ENCODE measurements at places on chromosomes 5 and 9.

GRCh38 chr5:137615171-137615775 lies 116.1 kb upstream of the SPOCK1 start:
- no peak for DNase-seq

DNA sequence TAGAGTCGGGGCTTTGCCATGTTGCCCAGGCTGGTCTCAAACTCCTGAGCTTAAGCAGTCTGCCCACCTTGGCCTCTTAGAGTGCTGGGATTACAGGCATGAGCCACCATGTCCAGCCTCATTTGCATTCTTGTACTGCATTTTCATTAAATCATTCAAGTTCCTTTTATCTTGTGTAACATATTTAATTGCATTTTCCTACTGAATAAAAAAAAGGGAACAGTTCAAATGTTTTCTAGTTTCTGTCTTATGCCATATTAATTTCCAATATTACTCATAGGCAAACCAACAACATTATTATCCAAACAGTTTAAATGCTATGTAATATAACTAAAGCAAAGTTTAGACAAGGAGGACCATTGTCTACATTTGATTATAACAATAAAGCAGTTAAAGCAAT lies 6.1 kb downstream of the SLC31A1 start:
- DNase-seq = no peak

- no peak for DNase-seq
Measured at GRCh38 chr5:111999286-111999685, 242.3 kb upstream of the NREP start.

DNA sequence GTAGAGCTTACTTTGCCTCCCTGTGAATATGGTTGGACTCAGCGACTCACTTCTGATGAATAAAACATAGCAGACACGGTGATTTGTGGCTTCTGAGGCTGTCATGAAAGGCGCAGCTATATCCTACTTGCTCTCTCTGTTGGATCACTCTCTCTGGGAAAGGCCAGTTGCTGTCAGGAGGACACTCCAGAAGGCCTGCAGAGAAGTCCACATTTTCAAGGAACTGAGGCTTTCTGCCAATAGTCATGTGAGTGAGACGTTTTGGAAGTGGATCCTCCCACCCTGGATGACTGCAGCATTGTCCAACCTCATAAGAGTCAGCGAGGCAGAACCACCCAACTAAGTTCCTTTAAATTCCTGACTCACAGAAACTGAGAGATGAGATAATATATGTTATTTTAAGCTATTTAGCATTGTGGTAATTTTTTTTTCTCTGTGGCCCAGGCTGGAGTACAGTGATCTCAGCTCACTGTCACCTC lies 156.0 kb upstream of the MAST4 start:
- no peak for DNase-seq

GRCh38 chr9:84385386-84386040 lies 45.0 kb upstream of the SLC28A3 start:
- no peak for DNase-seq

DNA sequence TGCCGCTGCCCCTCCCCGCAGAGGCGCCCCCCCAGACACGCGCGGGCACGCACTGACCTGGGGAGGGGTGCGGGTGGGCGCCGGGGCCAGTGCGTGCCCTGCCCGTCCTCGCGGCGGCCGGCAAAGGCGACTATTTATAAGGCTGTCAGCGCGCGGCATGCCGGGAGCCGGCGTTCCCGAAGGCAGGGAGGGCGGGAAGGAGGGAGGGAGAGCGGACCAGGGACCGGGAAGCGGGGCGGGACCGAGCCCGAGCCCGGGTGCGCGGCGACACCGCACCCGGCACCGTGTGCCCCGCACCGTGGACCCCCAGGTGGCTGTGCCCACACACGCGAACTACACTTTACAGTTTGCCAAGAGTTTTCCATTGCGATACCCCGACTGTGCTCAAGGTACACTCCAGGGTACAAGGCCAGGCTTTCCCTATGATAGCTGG lies at the start of gene AK1:
TSS of gene AK1 (minus strand) at position 110 of the 433 bp plus-strand sequence. CDS start 3,058 bp downstream, outside the sequence.
- no peak for DNase-seq

DNA sequence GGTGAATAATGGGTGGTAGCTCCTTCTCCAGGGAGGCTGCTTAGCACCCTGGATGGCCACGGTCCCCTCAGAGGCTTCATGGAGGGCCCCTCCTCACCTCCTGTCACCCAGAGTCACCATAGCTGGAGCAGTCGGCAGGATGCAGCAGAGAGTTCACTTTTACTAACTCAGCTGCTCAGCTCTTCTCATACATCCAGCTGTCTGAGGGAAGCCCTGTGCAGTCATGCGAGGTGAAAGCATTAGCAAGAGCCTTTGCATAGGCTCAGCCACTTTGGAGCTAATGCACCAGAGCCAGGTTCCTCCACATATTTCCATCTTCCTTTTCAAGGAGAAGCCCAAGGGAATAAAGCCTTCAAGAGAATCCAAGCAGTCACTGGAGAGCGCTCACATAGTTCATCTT lies 499.2 kb downstream of the BNC2 start:
- no peak for DNase-seq

DNA sequence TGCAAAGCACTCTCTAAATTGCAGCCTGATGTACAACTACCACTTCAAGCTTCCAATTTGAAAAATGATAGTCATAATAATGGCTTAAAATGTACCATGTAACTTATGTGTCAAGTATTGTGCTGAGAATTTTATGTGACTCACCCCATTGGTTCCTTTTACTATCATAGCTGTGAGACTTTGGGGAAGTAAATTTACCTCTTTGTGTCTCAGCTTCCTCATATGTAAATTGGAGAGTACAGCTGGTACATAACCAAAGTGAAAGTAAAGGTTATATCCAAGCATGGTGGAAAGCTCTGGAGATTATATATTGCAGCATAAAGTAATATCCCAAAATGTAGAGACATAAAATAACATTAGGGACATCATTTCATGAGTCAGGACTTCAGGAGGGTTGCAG lies 2200.4 kb upstream of the C9orf72 start:
- no peak for DNase-seq

DNA sequence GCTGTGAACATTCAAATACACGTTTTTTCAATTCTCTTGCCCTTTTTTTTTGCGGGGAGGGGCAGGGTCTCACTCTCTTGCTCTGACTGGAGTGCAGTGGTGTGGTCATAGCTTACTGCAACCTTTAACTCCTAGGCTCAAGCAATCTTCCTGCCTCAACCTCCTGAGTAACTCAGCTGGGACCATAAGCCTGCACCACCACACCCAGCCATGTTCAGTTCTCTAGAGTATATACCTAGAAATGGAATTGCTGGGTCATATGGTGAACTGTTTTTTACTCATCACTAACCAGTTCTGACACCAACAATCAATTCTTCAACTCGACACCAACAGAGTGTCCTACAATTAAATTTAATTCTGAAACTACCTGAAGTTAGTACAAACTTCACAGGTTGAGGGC lies 85.5 kb upstream of the ZNF169 start:
- DNase-seq = no peak

DNA sequence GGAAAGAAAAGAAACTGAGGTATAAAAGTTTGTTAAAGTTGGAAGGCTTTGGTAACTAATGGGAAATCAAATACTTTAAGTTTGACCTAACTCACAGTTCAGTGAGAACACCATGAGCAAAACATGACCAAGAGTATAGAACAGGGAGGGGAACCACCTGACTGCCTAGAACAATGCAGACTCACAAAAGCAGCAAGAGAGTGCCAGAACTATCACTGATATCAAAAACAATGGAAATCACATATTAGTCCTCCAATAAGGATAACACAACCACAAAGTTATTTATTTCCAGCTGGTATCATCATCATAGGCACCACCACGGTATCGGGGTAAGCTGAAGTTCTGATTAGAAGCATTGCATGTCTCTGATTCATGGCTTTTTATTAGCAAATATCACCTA lies 77.5 kb downstream of the TRPM6 start:
- no peak for DNase-seq

- no peak for DNase-seq
Measured at GRCh38 chr9:72674961-72675360, 153.6 kb downstream of the TMC1 start.

- no peak for DNase-seq
Measured at GRCh38 chr5:59264639-59265245, 628.8 kb downstream of the PDE4D start.

- no peak for DNase-seq
Measured at GRCh38 chr9:14349447-14350348, 35.8 kb upstream of the NFIB start.

DNA sequence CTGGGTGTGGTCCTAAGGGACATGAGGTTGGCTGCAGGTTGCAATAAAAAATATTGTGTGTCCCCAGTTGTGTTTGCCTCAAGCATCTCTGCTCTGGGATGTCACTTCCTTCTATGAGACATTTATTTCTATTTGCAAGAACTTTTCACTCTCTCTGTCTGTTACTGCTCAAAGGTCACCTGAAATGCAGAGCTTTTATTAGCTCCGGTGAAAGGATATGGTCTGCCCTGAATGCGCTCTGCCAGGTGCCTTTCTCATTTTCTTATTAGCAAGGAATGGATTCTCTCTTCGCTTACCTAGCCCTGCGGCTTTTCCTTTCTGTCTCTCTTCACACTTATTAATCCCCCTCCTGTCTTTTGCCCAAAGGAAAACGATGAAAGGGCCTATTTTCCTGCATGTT lies 526.1 kb downstream of the TMEM38B start:
- no peak for DNase-seq

DNA sequence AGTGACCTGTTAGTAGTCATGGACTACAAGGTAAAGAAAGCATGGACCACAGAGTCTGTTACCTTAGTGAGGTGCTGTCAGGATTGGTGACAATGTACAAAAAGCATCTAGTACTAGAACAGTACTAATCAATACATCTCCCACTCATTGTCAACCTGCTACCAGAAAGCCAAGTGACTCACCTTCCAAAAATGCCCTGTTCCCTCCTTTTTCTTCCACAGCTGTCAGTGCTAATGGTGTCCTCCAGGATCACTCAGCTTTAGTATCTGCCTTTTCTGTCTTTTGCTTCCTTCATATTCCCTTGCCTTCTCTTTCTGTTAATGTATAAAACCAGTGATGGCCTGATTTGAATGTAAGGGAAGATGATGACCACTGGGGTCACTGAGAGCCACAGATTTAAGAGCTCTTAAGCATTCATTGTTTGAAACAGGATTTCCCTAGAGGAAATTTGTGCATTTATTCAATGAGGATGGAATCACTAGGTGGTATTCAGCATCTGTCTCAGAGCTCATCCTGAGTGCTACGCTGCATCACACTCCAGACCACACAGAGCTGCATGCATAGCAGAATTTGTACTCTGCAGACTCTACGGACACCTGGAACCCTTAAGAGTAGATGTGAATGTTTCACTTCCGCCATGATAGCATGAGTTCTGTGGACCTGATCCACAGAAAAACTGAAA lies 71.0 kb downstream of the SV2C start:
- no peak for DNase-seq

DNA sequence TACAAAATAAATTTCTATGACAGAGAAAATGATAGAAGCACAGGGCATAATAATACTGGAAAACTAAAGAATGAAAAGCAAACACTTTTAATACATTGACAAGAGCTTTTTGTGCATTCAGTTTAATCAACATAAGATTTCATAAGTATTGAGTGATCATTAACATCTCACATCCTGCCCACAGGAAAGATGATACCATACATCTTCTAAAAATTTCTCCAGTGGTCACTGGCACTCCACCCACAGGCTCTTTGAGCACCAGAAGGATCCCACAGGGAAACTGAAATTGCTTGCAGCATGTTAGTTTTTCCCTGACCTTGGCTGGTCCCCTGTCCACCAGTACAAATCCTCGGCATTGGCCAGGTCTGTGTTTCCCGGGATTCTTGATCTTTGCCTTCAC lies 186.0 kb downstream of the CEMIP2 start:
- no peak for DNase-seq

DNA sequence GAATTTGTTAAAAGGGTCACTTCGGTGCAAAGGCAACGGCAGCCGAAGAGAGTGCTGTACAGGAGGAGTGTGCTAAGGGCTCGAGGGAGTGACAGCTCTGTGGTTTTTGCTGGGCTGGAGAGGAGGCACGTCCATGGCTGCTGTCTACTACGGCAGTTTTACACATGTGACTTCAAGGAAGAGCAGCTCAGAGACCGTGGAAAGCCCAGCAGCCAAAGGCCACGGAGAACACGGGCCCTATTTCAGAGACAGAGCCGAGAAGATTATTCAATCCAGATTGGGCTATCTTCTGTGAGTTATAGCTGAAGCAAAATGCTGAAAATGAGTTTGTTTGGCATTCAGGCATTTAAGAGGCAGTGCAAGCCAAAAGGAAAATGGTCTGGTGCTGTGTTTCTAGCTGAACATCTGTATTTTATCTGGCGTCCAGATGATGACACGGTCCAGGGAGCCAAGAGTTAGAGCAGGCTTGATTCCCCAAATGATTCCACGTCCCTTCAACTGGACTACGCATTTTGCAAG lies 96.4 kb downstream of the RFK start:
- DNase-seq = no peak

- no peak for DNase-seq
Measured at GRCh38 chr5:40405996-40406740, 273.5 kb upstream of the PTGER4 start.

GRCh38 chr9:76688471-76689238 lies 75.6 kb upstream of the PCA3 start:
- DNase-seq = no peak

DNA sequence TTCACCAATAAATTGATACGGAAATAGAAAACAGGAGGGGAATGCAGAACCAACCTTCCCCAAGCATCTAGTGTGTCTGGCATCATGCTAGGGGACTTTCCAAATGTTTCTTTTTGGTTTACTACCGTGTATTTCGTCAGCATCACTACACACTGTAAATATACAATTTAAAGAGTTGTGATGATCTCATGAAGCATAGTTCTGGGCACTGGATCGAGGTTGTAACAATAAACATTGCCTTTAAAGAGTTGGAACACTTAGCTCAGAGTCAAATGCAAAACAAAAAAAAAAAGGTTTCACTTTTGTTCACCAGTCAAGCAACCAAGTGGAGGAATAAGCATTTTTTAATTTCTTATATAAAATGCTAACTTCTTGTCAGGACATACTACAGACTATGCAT lies 2.9 kb upstream of the SCAI start:
- DNase-seq = no peak

GRCh38 chr9:79763671-79764285 lies 192.0 kb downstream of the TLE4 start:
- no peak for DNase-seq

DNA sequence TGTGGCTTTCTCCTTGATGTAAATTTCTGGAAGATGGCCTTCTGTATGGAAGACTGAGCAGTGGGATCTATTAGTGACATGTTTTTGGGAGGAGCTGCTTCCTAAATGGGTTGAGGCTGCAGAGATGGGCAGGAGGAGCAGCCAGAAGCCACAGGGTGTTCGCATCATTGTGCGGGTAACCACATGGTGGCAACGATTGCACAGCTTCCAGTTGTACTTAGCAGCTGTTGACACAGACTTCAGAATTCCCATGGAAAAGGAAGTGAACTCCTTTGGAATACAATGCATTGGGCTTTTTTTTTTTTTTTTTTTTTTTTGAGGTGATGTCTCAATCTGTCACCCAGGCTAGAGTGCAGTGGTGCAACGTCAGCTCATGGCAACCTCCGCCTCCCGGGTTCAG lies 297.3 kb downstream of the NR3C1 start:
- DNase-seq = no peak

- DNase-seq = no peak
Measured at GRCh38 chr9:136028760-136029470, 66.2 kb downstream of the NACC2 start.

GRCh38 chr5:173472164-173472563 lies 143.9 kb upstream of the STC2 start:
- DNase-seq = no peak
